CD4-positive, alpha-beta T cell treated with Interleukin-4 for 4 hours (primary cell): ENCODE measurements at places on chromosomes 3 and 15.

GRCh38 chr3:40043444-40043755 is 234.0 kb downstream of the MYRIP start:
- DNase-seq: no peak

GRCh38 chr3:128681369-128681829 is 30.8 kb upstream of the RPN1 start:
- no peak for DNase-seq

- no peak for DNase-seq
Measured at GRCh38 chr3:174951498-174952005, 92.4 kb downstream of the NAALADL2 start.

DNA sequence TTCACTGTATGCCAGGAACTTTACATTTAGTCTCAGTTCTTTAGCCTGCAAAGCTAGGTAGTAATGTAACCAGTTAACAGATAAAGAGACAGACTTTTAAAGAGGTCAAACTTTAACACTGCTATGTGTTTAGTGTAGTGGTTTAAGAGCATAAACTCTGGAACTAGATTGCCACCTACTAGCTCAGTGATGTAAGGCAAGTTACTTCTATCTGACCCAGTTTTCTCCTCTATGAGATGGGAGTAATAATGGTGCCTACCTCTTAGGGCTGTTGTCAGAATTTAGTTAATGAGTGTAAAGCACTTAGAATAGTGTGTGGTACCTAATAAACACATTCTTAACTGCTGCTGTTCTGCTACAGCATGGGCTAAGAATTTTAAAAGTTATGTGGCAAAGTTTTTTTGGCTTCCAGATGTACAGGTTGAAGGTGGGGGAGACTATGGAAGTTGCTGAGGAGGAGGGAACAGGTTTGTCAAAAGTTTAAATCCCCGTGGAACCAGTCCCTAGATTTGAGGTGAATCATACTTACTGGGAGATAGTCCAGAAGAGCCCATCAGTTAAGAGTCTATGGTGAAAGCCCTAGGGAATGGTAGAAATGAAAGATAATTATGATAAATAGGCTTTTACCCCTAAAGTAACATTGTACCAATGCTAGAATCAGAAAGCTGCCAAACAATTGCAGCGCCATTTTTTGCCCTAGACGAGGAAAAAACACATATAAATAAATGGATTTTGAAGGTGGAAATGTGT is 13.9 kb downstream of the TSC22D2 start:
- no peak for DNase-seq

DNA sequence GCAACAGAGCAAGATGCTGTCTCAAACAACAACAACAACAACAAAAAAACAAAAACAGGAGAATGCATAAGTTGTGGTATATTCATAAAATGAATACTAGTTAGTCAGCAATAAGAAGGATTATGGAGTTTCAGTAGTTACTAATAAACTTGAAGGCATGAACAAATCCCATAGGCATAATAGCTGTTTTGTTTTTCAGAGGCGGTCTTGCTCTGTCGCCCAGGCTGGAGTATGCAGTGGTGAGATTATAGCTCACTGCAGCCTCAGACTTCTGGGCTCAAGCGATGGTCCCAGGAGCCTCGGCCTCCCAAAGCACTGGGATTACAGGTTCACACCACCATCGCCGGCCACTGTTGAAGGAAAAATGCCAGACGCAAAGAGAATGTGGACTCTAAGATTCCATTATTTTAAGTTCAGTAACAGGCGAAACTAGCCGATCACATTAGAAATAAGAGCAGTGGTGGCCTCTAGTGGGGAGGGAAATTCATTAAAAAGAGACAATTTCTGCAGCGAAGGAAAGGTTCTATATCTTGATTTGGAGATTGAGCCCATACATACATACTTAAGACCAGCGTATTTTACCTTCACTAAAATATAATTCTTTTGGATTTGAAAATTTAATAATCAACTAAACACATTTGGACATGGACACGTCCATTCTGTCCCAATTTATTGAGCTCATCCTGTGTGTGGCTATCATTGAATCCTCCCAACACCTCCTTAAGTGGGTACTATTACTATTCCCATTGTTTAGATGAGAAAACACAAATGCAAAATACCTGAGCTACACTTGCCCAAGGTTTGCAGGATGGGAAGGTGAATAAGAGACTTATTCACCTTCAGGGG is 27.4 kb upstream of the HDAC11 start:
- peak; percentile 70 for DNase-seq

DNA sequence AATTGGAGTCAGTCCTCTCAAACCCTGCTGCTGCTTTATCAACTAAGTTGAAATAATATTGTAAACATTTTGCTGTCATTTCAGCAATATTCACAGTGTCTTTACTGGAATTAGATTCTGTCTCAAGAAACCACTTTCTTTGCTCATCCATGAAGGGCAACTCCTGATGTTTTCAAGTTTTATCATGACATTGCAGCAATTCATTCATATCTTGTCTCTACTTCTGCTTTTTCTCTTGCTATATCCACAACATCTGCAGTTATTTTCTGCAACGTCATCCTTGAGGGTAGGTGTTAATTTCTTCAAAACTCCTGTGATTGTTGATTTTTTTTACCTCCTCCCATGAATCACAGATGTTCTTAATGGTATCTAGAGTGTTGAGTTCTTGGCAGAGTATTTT is 181.6 kb downstream of the EPHA6 start:
- no peak for DNase-seq

DNA sequence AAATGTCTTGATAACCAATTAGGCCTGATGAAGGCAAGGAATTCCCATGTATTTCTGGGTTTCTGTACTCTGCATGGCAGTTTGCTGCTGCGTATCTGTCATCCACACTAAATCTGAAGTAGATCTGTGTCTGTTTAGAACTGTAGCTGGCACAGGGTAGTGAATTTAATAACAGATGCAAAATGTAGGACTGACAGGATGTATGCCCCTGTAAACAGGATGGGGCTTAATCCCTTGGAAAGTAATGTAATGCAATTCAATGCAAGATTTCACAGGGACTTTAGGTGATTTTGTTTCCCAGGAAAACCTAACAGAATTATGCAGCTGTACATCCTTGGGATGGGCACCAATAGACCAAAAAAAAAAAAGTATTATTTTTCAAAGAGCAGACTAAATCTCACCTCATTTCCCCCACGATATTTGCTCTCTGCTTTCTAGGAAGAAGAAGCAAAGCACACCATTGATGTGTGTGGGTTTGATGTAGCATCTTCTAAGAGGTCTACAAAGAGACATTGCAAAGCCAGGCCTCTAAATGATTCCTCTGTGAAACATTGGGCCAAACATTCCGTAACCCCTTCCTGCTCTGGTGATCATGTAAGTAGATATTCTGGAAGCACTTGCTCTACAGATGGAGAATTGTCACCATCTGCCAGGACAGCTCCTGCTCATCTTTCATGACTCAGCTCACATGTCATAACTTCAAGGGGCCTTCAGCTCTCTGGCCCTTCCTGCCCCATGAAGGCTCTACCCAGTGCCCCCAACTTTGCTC is 464.3 kb upstream of the RGMA start:
- no peak for DNase-seq

GRCh38 chr3:46059432-46059831 is 32.1 kb upstream of the XCR1 start:
- no peak for DNase-seq

GRCh38 chr3:82163907-82164520 is 402.6 kb upstream of the GBE1 start:
- no peak for DNase-seq

DNA sequence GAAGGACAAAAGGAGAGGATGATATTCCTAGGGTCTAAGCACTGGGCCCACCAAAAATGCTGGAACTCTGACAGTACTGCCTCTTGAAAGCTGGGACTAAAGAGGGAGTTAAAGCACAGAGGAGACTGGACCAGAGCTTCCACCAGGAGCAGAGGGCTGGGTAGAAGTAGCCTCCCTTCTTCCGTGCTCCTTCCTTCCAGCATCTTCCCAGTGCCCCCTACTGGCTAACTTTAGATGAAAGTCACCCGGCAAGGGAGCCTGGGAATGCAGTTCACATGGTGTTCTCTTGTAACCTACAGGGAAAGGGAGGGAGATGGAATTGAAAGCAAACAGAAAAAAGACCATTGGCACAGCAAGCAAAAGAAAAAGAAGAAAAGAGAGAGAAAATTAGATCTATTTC is 106.1 kb upstream of the COL8A1 start:
- DNase-seq: no peak

DNA sequence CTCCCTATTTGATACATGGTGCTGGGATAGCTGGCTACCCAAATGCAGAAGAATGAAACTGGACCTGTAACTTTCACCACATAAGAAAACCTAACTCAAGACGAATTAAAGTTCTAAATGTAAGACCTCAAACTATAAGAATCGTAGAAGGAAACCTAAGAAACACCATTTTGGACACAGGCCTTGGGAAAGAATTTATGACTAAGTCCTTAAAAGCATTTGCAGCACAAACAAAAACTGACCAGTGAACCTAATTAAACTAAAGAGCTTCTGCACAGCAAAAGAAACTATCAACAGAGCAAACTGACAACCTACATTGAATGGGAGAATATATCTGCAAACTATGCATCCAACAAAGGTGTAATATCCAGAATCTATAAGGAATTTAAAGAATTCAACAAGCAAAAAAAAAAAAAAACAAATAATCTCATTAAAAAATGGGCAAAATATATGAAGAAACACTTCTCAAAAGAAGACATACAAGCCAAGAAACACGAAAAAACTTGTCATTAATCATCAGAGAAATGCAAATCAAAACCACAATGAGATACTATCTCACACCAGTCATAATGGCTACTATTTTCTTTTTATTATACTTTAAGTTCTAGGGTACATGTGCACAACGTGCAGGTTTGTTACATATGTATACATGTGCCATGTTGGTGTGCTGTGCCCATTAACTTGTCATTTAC is 37.0 kb downstream of the HDGFL3 start:
- DNase-seq: no peak

DNA sequence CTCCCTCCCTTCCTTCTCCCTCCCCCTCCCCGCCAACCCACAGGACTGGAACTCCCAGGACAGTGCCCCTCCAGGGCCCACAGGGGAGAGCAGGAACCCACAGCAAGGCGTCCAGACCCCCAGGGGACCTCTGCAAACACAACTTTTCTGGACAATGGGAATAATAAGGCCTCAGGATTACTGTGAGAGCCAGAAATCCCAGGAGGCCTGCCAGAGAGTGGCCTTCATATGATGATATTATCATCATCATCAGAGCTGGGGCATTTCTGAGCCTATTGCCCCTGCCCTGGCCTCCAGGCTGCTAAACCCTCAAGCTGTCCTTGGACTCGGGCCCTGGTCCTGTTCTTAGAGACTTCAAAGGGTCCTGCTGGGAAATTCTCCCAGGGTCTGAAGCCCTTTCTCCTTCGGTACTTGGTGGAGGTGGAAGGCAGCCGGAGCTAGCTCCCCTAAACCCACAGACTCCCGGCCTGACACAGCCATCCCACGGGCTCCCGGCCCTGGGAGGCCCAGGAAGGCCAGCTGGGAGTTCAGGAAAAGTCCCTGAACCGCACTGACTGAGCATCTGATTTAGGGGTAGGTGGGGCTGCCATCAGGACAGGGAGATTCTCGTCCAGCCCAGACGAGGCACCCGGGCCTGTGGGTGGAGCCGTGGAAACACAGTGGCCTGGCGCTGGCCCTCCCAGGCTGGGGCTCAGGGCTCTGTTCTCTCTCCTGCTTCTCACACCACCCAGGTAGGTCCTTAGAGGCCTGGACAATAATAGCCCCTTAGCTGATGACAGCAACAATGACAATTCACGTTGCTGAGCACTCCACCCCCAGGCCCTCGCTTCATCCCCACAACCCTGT is 4.9 kb downstream of the CALML4 start:
- no peak for DNase-seq

DNA sequence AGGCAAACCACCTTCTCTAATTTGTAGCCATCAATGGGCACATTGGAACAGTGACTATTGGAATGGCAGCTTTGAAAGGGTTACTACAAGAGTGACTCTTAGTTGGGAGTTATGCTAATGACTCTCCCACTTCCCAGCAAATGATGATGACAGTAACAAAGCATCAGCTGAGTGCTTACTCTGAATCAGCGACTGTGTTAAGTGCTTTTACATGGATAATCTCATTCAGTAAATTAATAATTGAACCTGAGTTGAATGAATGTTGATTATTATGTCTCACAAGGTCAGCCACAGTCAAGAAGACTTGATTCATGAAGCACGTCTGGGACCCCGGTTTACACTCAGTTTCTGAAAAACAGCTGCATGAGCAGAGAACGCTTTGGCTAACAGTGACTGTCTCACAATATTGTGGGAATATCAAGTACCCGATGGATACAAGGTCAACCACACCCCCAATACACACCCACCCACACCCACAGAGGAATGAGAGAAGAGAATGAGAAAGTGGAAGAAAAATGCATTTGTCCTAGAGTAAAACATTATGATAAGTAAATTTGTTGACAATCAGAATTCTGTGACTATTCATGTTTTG is 242.0 kb upstream of the FEZF2 start:
- no peak for DNase-seq

DNA sequence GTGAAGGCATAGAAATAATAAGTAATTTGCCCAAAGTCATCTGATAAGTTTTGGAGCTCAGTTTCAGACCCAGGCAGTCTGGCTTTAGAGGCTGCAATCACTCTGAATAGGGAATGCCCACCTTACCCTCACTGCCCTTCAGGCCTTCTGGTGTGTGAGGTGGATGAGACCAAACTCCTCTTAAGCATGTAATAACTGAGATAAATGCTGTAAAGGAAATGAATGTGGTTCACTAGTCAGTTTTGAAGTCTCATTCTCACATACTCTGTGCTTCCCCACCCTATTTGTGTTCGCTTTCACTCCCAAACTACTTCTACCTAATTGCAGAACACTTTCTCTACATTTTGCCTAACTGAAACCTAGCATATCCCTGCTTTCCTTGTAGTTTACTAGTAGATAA is 144.1 kb downstream of the FILIP1L start:
- no peak for DNase-seq

DNA sequence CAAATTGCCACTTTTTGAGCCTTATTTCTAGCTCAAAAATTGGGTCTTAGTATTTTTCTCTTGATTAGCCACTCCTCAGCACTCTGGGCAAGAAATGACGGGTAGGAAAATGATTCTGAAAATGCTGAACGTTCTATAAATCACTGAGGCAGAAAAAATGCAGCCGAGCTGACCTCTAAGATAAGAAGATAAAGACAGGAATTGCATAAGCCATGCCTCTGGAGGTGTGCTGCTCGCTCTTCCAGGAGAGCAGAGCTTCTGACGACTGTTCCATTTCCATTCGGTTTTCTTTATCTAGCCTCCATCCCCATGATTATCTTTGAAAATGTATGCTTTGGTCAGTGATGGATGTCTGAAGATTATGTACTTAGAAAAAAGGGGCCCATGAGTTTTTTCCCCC is 558.8 kb upstream of the ADAMTS9 start:
- no peak for DNase-seq

DNA sequence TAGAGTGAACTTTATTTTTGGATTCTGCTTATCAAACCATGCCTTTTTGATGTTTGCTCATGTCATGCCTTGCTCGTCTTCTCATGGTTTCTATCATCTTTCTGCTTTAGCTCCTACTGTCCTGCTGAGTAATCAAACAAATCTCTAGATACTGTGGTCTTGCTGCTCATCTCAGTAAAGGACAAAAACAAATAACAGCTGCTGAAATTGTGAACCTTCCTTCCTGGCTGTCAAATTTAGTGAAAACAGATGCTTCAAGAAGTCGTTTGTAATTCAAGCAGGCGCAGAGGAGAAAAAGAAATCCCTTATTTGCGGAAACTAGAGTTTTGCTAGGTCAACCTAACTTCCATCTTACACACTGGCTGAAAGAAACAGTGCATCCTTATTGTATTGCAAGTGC is 616.1 kb upstream of the ALCAM start:
- no peak for DNase-seq

GRCh38 chr15:63004211-63004610 is 38.3 kb upstream of the TPM1 start:
- no peak for DNase-seq

- no peak for DNase-seq
Measured at GRCh38 chr3:68943753-68944500, 11.6 kb upstream of the TAFA4 start.
